A172 (cell line): ENCODE measurements at places on chromosomes 12 and 14. TPM values are rescaled to one million over a fixed set of nuclear protein-coding genes. Genes with fewer than 3 reads are reported as not detected.

MYRFL gene
- not detected in 2 replicates for total RNA-seq

TAS2R20 gene
- total RNA-seq = 0.46 and 0.79 TPM in 2 replicates

DLK1 gene
- total RNA-seq = not detected in 2 replicates

SERPINA1 gene
- 0.78 and 1.2 TPM in 2 replicates for total RNA-seq

KRT8 gene
- total RNA-seq = 287 and 407 TPM in 2 replicates

SRGAP1 gene
- total RNA-seq = 2.3 and 3.3 TPM in 2 replicates

RFX4 gene
- total RNA-seq = not detected in 2 replicates

CDKL1 gene
- total RNA-seq = 0.07 and 0.24 TPM in 2 replicates

TMEM132C gene
- not detected in 2 replicates for total RNA-seq

LRFN5 gene
- not detected in 2 replicates for total RNA-seq

SERPINA12 gene
- total RNA-seq = not detected in 2 replicates

ADCY6 gene
- 13.1 and 14.5 TPM in 2 replicates for total RNA-seq

TULP3 gene
- 20.3 and 26.4 TPM in 2 replicates for total RNA-seq

KHNYN gene
- 15.4 and 19.5 TPM in 2 replicates for total RNA-seq

- peak; percentile 0 for DNase-seq
Measured at GRCh38 chr14:29518335-29518734, 409.3 kb downstream of the PRKD1 start.

GRCh38 chr14:80135305-80136088 lies 75.8 kb downstream of the DIO2 start:
- DNase-seq = no peak

- no peak for DNase-seq
Measured at GRCh38 chr14:45135156-45135555, 574 bp upstream of the FANCM start.

DNA sequence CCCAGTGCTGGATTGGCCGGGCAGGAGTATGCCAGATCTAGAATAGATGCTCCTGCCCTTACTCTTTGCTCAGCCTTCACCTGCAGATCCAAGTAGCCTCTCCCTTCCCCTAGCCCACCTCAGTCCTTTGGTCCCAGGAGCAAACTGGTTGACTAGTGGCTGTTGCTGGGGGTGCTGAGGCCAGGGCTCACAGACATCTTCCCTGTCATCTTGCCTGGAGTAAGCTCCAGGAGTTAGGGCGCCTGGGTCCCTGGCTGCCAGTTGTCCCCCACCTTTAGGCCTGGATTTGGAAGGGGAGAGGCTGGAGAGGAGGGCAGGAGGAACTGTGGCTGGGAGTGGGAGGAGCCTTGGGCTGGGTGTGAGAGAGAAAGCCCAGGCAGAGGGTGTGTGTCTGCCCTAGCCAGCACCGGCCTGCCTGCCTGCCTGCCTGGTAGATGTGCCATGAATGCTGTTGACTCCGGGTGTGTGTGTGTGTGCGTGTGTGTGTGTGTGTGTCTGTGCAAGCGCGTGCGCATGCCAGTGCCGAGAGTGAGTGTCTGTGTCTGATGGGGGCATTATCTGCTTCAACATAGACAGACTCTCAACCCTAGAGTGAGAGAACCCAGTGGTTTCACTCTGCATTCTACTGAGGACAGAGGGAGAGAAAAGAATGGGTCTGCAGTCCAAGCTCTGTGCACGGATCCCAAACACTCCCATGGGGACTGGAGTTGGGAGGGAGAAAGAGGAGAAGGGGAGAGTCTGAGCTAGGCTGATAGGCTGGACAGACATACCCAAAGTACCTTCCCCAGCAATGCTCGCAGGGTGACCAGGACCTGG lies 845 bp upstream of the RARG start:
- DNase-seq = peak; percentile 48

DNA sequence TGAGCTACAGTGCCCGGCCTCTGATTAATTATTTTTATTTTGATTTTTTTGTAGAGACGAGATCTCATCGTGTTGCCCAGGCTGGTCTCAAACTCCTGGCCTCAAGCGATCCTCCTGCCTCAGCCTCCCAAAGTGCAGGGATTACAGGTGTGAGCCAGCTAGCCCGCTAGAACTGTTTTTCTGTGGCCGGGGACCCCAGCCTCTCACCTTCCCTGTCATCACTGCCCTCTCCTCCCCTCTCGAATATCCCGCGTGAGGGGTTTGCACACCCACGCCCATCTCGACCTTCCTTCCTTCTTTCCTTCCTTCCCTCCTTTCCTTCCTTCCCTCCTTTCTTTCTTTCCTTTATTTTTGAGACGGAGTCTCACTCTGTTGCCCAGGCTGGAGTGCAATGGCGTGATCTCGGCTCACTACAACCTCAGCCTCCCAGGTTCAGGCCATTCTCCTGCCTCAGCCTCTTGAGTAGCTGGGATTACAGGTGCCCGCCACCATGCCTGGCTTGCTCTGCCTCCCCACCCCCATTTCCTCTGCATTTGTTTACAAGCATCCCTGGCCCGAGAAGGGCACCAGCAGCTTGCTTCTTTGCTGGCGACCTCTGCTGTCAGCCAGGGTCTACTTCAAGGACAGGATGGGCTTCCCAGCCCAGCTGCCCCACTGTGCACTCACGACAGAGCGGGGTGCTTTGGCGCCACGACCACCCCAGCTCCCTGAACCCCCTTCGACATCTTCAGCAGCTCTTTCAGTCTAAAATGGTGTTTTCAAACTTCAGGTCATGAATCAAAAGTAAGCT lies 4.3 kb upstream of the TRAF3 start:
- no peak for DNase-seq

GRCh38 chr12:4822572-4822971 lies 87.1 kb upstream of the KCNA1 start:
- DNase-seq = no peak

- DNase-seq = peak; percentile 60
Measured at GRCh38 chr12:45425426-45425825, 209.5 kb downstream of the ANO6 start.

DNA sequence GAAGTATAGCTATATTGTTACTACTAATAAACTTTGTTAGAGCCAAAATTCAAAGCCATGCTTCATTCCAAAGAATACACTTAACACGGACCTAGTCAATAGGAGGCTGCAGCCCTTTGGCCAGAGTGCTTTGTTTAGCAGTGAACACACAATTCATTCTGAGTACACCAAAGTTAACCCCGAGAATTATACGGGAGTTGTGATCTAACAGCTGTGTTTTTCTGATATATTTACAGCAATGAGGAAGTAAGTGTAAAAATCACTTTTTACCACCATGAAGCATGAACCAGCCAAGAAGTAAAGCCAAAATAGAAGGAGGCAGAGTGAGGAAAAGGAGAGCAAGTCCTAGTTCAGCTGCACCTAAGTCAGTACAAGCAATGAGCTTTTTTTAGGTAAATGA lies 156.8 kb upstream of the PDE3A start:
- DNase-seq = no peak

DNA sequence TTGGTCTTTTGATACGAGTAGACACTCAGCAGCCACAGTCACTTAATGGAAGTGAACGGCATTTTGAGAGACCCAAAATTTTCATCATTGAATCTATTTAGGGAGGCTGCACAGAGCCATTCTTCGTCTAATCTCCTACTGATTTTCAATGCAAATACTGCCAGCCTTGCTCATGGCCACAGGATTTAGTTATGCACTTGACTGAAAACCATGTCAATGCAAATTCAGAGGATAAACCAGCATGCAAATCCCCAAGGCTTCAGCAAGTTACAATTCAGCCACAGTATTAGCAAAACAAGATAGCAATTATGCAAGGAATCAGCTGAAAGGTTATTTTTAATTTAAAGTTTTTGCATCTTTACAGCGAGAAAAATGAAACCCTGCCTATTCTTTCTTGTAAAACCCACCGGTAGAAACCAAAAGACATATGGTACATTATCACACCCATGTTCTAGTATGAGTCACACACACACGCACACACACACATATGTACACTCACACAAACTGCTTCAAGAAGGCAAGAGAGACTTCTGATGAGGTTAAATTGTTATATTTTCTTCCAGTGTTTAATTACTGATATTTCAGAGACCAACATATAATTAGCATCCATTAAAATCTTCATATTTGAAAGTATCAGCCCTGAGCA lies 985.3 kb upstream of the FLRT2 start:
- no peak for DNase-seq

GRCh38 chr14:56117765-56118610 lies at the start of gene PELI2:
Gene PELI2 (plus strand): TSS chr14:56118411. CDS start chr14:56118661, 250 bp downstream.
- peak; percentile 1 for DNase-seq

DNA sequence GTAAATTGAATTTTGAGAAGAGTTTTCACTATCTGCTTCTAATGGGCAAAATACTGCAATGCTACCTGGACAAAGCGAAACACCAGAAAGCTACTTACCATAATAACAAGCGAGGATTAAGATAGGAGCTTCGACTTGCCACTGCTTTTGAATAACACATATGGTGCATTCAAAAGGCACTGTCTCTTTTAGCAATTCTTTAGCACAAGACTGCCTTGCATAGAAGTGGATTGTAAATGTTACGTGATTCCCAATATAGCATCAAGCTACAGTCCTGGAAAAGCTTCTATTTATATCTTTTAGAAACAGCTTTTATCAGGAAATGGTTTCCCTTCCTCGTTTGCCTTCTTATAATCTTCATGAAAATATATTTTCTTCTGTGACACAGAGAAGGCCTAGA lies 258.7 kb upstream of the PDE3A start:
- no peak for DNase-seq

- DNase-seq = peak; percentile 57
Measured at GRCh38 chr14:23056145-23056955, 970 bp downstream of the CDH24 start.

- DNase-seq = peak; percentile 38
Measured at GRCh38 chr12:29147731-29148595, 1.1 kb upstream of the FAR2 start.

GRCh38 chr12:65477721-65478120 lies 199.2 kb downstream of the MSRB3 start:
- no peak for DNase-seq

DNA sequence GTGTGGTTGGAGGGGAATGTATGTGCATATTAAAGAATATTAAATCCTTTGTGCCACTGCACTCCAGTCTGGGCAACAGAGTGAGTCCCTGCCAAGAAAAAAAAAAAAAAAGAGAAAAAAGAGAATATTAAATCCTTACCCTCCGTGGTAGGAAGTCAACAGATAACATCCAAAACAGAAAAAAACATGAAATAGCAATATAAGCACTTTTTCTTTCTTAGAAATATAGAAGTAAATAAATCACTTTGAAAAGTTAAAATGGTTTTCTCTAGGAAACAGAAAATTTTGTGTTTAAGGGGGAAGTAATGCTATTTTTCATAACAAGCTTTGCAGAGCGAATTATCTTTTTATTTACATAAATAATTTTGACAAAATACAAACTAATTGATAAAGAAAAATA lies 17.6 kb downstream of the SOS2 start:
- no peak for DNase-seq

GRCh38 chr12:131126662-131127173 lies 173.0 kb downstream of the ADGRD1 start:
- no peak for DNase-seq

DNA sequence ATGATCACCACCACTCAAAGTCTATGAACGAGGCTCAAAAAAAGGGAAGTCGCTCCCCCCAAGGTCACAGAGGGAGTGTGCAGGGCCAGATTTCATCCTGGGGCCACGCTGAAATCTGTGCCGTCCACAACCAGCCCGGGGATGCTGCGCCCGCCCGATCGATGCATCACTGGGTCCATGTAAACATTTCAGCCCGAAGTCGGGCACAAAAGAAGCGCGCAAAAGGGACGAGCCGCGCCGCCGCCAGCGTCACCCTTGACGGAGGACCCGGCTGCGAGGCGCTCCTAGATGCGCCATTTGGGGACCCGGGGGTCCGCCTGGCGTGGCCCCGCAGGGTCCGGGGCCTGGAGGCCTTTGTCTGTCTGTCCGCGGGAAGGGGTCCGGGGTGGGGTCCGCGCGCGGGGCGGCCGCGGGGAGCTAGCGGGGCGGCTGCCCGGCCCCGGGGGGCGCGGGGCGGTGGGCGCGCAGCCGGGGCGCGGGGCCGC lies 503 bp downstream of the FBXO21 start:
- DNase-seq = peak; percentile 14

GRCh38 chr14:74922752-74923401 lies at the start of gene RPS6KL1:
Gene RPS6KL1 (minus strand): TSS chr14:74923260. CDS start chr14:74921541, 1,719 bp downstream.
- DNase-seq = no peak

- DNase-seq = no peak
Measured at GRCh38 chr12:49039421-49040363, 20.9 kb downstream of the KMT2D start.

- DNase-seq = no peak
Measured at GRCh38 chr12:19223018-19223417, 93.5 kb downstream of the PLEKHA5 start.

- no peak for DNase-seq
Measured at GRCh38 chr12:108106599-108106998, 22.5 kb upstream of the WSCD2 start.

DNA sequence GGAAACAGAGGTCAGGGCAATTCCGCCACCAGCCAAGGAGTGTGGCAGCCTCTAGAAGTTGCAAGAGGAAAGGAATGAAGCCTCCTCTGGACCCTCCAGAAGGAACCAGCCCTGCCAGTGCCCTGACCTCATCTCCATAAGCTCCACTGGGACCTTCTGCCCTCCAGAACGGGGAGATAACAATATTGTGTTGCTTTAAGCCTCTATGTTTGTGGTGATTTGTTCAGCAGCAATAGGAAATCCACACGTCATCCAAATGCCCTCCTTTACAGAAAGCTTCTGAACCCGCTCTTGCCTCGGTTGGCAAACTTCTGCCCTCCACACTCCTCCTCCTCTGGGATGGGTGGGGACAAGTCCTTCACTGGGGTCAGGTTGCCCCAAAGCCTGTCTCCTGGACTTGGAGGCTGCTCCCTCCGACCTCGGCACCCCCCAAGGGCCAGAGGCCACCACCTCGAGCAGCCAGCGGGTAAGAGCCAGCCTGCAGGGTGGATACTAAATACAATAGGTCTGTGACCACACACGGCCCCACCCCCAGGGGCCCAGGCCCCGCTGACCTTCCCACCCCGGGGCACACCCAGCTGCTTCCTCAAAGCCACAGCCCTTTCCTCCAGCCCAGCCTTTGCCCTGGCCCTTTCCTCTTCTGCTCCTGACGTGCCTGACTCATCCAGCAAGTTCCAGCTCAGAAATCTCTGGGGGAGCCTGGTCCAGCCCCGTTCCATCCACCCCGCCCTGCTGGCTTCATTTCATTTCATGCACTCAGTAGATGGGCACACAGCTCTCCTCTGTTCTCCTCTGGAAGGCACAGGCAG lies 58.7 kb upstream of the NCOR2 start:
- DNase-seq = peak; percentile 90

- DNase-seq = no peak
Measured at GRCh38 chr12:116695464-116695725, 42.5 kb downstream of the SPRING1 start.

- DNase-seq = no peak
Measured at GRCh38 chr12:105854071-105854470, 284.7 kb downstream of the NUAK1 start.

- no peak for DNase-seq
Measured at GRCh38 chr12:97452230-97452629, 10.4 kb upstream of the RMST start.

GRCh38 chr14:44720707-44721106 lies 213.6 kb upstream of the FSCB start:
- DNase-seq = no peak
